AG08395 (cell line): ENCODE measurements at places on chromosomes 13 and 19.

GRCh38 chr19:55238030-55238429, 9.5 kb upstream of the TMEM86B start:
- no peak for DNase-seq

GRCh38 chr13:51996641-51997040, 14.6 kb downstream of the ATP7B start:
- DNase-seq = no peak

- no peak for DNase-seq
These were observed 28.7 kb upstream of the C1QTNF9 start for GRCh38 chr13:24280720-24281119.

DNA sequence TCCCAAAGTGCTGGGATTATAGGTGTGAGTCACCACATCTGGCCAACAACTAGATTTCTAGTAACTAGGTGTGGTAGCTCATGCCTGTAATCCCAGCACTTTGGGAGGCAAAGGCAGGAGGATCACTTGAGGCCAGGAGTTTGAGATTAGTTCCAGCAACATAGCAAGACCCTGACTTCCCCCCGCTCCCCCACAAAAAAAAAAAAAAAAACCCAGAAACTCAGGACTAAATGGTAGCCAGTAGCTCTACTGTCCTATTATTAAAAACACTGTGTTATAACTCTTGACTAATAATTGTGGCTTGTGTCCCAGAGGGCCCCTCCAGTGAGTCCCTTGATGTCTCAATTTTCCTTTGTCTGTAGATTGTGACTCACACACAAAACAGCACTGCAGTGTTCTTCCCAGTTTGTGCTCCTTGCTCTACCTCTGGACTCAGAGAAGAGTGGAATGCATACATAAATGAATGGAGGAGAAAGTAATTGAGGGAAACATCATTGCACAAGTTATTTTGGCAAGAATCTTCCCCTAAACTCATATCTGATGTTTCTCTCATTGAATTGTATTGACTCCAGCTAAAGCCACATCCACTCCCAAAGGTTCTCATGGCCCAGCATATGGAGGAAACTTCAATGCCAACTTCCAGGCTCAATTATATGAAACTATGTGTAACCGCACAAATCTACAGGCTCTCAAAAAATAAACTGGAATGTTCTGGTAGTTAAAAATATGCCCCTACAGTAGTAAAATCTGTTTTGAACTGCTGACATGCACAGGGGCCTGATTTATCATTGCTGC, 8.8 kb downstream of the TPT1 start:
- DNase-seq = peak; percentile 82

DNA sequence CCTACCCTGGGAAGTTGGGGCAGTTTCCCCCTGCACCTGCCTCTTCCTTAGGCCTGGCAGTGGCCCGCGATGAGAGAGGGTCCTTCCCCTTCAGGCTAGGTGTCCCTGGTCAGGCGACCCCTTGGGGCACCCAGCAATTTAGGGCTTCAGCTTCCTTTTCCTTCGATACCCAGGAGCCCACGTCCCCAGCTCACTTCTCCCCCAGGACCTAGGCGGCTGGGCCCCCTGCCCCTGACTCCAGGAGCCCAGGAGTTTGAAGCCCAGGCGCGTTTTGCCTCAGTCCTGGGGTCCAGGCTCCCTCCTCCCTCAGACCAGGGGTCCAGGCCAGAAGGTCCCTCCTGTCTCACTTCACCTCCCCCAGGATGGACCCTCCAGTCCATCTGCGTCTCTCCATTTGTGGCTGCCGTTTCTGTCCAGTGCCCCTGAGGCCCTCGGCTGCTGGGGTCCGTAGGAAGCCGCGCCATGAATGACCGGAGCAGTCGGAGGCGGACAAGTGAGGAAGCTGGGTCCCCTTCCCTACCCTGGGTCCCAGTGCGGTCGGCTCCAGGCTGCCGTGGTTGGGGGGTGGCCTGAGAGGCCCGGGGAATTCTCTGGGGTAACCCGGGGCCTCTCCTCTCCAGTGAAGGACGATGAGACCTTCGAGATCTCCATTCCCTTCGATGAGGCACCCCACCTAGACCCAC, 714 bp downstream of the CCDC106 start:
- no peak for DNase-seq

DNA sequence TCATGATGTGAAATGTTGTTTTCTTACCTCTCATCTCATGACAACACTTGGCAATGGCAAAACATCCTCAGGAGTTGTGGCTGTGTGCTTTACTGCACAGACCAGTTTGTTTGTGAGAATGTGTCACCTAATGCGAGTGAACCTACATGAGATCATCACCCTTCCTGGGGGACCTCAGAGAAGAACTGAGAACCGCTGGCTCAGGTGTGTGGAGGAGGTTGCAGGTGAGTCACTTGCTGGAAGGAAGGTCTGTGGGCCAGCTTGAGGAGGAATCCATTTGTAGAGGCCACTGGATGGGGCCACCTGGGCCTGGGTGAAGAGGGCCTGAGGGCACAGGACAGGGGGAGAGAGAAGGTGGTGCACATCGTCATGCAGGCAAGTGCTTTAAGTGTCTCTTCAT, 3.0 kb upstream of the CEACAM1 start:
- no peak for DNase-seq

DNA sequence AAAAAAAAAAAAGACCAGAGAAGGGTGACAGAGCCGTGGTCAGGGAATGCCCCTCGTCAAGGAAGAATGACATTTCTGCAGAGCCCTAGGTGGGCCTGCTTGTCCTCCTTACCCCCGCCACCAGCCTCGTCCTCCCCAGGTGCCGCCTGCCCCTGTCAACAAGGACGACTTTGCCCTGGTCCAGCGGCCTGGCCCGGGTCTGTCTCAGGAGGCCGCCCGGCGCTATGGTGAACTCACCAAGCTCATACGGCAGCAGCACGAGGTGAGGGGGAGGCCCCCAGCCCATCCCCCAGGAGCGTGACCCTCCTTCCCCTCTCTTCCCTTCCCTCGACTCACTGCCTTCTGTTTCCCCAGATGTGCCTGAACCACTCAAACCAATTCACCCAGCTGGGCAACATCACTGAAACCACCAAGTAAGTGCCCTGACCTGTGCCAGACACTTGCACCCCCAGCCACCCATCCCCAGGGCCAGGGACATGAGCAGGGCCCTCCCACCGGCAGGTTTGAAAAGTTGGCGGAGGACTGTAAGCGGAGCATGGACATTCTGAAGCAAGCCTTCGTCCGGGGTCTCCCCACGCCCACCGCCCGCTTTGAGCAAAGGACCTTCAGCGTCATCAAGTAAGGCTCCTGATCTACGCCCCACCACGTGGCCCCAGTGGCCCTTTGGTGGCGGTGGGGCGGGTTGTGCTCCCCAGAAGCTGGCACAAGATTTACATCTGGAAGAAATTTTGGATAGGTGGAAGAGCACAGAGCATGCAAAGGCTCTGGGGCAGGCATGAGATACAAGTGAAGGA, 14.8 kb downstream of the PODNL1 start:
- DNase-seq = no peak

DNA sequence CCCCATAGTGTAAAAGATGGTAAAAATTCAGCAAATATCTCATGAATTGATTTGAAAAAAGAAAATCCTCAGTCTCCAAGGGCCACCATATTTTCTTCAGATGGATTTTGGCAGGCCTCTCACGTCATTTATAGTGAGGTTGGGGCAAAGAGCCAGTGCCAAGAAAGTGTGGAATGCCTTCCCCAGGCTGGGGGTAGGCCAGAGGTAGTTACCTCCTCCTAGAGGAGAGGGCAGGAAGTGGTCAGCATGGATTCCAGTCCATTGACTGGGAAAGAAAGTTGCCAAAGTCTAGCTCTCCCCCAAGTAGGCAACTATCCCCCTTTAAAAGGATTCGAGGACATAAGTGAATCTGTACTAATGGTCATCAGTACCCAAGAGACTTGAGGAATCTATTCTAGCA, 68.4 kb upstream of the KCTD4 start:
- DNase-seq = no peak

DNA sequence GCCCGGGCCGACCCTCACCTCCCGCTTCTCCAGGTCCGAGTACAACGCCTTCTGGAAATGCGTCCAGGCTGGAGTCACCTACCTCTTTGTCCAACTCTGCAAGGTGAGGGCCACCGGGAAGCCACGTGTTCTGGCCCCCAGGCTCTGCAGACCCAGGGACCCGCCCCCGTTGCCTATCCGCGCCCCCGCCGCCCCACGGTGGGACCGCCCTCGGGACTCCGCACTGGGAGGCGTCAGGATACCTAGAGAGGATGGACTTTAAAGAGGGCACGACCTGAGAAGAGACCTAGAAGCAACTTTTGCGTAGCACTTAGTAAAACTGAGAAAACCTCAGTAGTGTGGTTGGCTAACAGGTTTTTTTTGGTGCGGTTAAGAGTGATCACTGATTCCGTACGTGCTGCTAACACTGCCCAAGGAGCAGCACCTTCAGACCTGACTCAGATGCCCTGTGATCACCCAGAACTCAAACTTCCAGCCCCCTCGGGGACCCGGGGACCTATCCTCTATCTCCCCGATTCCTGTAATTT, 492 bp downstream of the TMEM147 start:
- DNase-seq = peak; percentile 50

DNA sequence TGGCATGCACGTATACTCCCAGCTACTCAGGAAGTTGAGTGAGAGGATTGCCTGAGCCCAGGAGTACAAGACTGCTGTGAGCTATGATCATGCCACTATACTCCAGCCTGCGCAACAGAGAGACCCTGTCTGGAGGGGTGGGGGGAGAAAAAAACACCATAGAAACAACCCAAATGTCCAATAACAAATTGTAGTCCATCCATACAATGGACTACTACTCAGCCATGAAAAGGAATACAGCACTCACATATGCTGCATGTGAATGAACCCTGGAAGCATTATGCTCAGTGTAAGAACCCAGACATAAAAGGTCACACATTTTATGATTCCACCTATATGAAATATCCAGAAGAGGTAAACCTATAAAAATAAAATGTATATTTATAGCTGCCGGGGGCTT, 42.3 kb downstream of the CD320 start:
- no peak for DNase-seq

- peak; percentile 97 for DNase-seq
These were observed at the start of gene NUDT15 for GRCh38 chr13:48037346-48038173. Gene NUDT15, plus strand, starts transcription at chr13:48037726. Its CDS starts 21 bp downstream, at chr13:48037747.

GRCh38 chr13:57326532-57326931, 159.5 kb downstream of the PRR20E start:
- no peak for DNase-seq

DNA sequence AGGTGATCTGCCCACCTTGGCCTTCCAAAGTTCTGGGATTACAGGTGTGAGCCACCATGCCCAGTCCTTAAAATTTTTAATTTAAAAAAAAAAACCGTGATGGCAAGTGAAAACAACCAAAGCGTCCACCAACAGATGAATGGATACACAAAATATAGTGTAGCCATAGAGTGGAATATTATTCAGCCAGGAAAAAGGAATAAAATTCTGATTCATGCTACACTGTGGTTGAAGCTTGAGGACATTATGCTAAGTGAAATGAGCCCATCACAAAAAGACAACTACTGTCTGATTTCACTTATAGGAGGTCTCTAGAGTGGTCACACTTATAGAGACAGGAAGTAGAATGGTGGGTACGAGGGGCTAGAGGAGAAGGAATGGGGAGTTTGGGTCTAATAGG, 26.3 kb upstream of the KLF2 start:
- no peak for DNase-seq

- DNase-seq = no peak
These were observed 5.0 kb downstream of the LILRB2 start for GRCh38 chr19:54275951-54276350.

DNA sequence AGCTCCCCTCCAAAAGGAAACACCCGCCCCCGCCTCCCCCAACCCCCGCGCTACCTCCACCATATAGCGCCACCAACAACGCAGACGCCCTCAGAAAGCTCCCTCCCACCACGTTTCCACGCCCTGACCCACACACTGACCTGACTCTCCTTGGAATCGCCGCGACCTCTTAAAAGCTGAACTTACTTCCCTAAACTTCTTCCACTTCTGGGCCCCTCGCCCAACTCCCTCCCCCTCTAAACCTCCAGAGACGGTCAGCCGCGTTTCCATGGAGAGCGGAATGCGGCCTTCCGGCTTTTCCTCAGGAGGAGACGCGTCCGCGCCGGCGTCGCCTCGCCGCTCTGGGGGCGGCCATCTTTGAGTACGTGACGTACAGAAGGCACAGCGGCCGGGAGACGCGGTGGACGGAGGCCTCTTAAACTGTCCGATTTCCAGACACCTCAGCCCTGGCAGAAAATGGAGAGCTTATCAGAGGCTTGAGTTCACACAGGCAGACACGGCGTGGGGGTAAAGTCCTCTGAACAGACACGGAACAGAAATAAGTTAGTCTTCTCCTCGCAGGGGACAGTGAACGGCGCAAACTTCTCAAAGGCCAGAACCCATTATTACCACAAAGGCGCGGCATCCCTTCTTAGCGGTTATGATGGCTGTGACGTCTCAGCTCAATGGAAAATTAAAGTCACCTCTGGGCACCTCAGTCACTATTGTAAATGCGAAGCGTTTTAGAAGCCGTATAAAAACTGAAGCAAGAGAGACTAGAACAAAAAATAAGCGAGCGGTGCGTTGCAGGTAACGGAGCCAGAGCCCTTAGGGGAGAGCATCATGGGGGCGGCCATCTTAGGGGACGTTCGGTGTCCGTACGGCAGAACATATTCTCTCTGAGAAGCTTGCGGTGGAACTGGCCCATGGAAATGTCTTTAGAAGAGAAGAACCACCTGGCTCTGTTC, at the start of gene ZNF432:
ZNF432 (minus strand) TSS at position 284 of the 947 bp plus-strand sequence. CDS start 1,970 bp downstream, outside the sequence.
- peak; percentile 93 for DNase-seq

GRCh38 chr19:5281588-5281987, 59.0 kb downstream of the PTPRS start:
- DNase-seq = peak; percentile 53

GRCh38 chr19:4086411-4086867, 19.7 kb upstream of the ZBTB7A start:
- DNase-seq = no peak

- DNase-seq = no peak
These were observed 1.0 kb upstream of the ZBTB32 start for GRCh38 chr19:35703343-35703742.

DNA sequence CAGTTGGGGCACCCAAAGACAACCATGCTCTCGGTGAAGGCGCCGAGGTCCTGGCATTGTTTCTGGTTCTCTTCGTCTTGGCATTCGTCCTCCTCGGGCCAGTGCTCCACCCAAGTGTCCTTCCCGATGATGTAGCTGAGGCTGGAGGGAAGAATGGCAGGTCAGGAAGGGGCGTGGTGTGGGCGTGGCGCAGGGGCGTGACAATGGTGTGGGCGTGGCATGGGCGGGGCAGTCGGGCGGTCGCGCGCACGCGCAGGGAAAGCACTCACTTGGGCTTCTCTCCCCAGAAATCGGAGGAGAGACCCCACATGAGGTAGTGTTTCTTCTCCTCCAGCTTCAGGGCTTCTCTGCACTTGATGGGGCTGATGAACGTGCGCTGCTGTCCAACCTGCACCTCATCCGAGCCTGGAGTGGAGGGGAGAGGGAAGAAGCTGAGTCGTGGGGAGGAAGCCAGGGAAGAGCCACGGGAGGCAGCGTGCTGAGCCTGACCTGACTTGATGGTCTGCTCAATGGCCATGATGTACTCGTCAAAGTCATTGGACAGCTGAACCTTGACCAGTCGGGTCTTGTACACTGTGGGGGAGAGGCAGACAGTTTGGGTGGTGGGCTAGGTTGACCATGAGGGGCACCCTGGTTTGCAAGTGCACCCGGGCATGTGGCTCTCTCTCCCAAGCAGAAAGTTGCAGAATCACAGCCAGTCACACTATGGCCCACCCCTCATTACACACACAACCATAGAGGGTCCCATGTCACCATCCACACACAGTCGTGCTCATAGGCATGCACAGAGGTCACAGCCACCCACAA, 8.1 kb upstream of the TNFSF14 start:
- no peak for DNase-seq

- DNase-seq = no peak
These were observed 47.0 kb downstream of the RBM26 start for GRCh38 chr13:79359064-79359463.

- DNase-seq = no peak
These were observed 2.6 kb downstream of the VSIG10L start for GRCh38 chr19:51339313-51339686.
